Sigmoid colon (tissue), 7 donors: ENCODE measurements at places on chromosomes 4 and X.

- no peak for DNase-seq
Measured at GRCh38 chr4:185265942-185266341, 56.5 kb downstream of the SNX25 start.

DNA sequence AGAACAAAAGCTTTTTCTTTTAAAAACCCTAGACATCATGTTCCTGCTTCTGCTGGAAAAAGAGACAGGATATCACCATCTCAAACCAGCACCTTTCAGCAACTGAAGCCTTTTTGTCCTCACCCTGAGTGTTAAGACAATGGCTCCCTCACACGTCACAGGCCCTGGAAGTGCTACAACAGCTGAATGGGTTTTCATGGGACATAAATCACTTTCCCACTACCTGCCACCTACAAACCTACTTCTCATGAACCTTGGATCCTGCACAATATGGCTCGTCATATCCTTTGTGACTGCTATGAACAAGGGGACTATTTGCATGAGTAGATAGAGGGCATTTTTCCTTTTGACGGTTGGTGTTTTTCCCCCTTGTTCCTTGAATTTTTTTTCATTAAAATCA is 93.6 kb downstream of the TSPAN5 start:
- no peak for DNase-seq

- no peak for DNase-seq
Measured at GRCh38 chr4:98446499-98447375, 185.6 kb downstream of the RAP1GDS1 start.

DNA sequence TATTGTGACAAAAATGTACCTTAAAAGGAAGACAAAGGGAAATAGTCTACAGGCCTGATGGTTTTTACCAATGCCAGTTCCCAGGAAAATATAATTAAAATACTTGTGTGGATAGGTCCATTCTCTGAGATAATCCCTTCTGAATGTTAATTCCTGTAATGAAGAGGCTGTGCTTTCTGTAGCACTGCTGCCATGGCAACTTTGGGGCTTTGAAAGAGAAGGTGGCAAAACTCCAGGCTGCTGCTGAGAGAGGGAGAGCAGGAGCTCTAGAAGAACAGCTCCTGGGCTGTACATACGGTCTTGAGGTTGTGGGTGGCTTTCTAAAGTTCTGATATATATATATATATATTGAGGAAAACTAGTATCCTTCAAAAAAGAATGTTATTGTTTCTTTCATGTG is 125.4 kb downstream of the PDLIM5 start:
- peak; percentile 71 for DNase-seq

DNA sequence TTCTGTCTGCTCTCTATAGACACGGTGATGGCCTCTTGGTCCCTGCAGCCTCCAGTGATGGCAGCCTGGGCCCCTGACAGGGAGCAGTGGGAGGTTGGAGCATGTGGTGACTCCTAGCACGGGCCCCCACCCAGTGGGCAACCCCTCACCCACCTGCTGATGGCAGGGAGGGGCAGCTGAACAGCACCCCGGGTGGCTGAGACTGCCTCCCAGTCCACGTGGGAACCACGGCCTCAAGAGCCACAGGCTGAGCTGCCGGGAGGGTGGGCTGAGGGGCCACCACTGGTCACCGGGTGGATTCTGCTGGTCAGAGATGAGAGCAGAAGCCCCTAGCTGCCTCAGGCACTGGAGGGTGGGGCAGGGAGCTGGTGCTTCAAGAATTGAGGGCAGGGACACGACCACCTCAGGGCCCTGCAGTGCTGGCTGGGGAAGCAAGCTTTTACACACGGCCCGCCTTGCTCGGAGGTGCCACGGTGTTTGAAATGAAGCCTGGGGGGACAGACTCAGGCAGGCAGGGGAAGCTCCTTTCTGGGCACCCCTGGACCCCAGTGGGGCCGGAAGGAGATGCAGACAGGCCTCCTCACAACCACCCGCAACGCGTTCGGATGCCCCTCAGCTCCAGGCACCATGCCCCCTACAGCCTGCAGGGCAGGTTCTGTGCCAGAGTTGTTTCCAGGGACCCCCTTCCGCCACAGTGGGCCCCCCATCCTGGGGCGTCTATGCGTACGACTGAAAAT is 6.3 kb upstream of the HAUS3 start:
- no peak for DNase-seq

- no peak for DNase-seq
Measured at GRCh38 chr4:102168580-102168979, 176.7 kb downstream of the SLC39A8 start.

GRCh38 chrX:136819031-136819703 is 38.4 kb upstream of the ARHGEF6 start:
- no peak for DNase-seq

GRCh38 chrX:48957477-48957826 is at the start of gene OTUD5:
OTUD5 (minus strand) TSS chrX:48957607; CDS start chrX:48957570, 37 bp downstream.
- no peak for DNase-seq

- no peak for DNase-seq
Measured at GRCh38 chr4:7531640-7531994, 96.9 kb upstream of the PSAPL1 start.

- DNase-seq: no peak
Measured at GRCh38 chr4:185429660-185430059, 3.9 kb upstream of the UFSP2 start.

GRCh38 chr4:74640111-74640903 is 154.0 kb downstream of the BTC start:
- DNase-seq: no peak

- DNase-seq: no peak
Measured at GRCh38 chrX:153522259-153522658, 4.8 kb downstream of the ATP2B3 start.

- no peak for DNase-seq
Measured at GRCh38 chr4:35965300-35965699, 279.0 kb downstream of the ARAP2 start.

DNA sequence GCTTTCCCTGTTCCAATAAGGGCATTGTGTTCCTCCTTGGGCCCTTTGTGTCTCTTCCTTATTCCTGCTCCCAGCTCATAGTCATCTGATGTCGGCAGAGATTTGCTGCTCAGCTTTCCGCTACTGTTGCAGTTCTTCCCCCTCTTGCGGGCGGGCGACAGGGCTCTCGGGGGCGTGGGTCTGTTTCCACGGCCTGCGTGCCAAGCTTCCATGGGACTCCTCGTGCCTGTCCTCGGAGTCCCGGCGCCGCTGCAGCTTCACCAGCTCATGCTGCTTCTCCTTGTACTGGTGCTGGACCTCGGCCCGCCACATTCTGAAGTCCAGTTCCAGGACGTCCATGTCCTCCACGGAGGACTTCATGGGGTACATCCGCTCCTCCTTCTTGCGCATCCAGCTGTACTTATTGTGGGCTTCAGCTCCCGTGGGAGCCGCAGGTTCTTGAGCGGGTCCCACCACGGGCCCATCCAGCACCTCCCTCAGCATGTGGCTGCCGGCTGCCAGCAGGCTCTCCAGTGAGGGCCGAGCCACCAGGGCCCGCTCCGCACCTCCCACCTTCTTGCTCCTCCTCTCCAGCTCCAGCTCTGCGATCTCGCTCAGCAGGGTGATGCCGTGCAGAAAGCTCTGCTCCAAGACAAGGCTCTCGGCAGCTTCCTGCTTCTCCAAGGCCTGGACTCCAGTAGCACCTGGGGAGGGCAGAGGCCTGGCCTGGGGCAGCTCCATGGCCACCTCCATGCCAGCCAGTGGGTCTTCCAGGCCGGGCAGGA is 74.1 kb upstream of the UCP1 start:
- no peak for DNase-seq

- no peak for DNase-seq
Measured at GRCh38 chrX:65034292-65034667, 58.0 kb upstream of the ZC4H2 start.

DNA sequence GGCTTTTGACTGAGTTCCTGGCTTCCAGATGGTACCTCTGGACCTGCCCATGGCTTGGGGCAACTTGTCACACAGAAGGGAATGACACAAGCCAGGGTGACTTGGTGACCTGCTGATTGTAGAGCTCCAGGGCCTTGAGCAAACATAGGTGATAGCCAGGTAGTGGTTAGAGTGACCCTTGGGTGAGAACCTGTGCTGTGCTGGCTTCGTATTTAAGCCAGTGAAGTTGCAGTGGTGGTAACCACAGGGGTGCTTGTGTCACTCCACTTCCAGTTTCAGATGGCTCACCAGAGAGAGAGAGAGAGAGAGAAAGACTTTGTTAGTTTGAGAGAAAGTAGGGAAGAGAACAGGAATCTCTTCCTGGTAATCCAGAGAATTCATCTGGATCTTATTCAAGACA is 471.6 kb downstream of the ZIC3 start:
- DNase-seq: no peak

DNA sequence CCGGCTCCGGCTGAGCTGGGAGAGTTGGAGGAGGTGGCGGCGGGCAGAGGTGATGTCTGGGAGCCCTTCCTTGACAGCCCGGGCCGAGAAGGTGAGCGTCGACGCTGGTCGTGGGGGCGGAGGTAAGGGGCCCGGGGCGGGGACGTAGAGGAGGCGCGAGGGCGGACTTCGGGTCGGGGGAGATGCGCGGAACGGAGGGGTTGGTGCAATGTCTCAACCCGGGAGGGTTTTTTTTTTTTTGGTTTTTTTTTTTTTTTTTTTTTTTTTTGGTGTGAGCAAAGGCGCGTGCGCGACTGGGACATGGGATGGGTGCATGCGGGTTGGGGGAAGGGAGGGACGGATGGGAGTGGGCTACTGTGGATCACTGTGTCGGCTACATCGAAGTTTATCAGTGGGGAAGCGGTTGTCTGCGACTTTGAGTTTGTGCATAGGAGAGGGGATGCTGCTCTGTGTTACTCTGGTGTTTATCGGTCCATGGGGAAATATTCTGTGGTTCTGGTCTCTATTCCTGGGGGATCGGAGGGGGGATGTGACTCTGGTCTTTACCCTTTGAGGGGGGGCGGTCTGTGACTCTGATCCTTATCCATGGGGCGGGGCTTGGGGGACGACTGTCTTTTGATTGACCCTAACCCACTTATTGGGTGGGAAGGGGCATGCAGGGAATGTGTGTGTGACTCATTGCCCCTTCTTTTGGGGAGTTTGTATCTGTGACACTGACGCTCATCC is 537 bp downstream of the RBM10 start:
- peak; percentile 64 for DNase-seq

- DNase-seq: no peak
Measured at GRCh38 chrX:129655547-129656249, 942 bp upstream of the APLN start.

DNA sequence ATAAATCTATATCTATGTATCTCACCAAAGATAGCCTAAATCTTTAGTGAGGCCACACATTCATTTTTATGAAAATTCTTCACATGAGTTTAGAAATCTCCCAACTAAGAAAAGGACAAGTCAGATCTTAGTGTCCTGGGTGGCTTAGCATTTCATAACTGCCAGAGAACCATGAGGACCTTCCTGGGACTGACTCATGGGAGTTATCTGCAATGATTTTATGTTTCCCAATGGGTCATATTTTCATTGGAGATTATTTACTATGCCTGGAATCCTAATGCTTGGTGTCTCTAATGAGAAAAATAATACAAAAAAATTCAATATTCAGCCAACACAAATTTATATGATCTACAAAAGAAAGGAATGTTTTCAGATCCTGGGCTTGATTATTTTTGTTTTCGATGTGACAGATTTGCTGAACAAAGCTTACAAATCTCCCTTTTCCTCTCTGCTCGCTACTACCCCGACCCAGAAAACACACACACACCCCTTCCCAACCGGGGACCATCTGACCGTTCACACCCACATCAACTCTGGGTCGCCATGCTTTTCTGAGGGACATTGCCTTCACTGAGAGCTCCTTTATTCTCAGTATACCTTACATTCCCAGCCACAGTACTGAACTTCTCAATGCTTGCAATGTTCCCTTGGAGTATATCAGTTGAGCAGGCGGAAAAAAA is 40.1 kb downstream of the SORBS2 start:
- no peak for DNase-seq

DNA sequence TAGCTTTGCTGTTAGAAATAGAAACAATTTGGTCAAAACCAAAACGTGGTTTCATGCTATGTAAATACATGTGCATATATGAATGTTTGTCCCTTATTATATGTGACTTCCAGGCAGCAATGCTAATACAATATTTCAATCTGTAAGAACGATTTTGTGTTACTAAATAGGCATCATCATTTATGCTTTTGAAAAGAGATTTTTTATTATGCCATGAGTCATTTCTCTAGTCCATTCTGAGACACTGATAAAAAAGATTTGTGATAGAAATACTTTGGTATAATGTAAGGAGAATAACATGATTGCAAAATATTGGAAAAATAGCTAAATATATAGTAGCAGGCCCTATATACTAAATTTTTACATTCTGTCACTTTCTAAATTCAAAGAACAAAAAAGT is 28.9 kb downstream of the SYNPO2 start:
- DNase-seq: no peak

- no peak for DNase-seq
Measured at GRCh38 chr4:142809559-142809958, 36.5 kb downstream of the INPP4B start.

- no peak for DNase-seq
Measured at GRCh38 chr4:112099701-112100297, 45.5 kb upstream of the FAM241A start.

GRCh38 chrX:133229361-133229760 is 11.2 kb upstream of the TFDP3 start:
- DNase-seq: no peak
